ENCODE measurements at places on chromosomes 1 and 21.

DNA sequence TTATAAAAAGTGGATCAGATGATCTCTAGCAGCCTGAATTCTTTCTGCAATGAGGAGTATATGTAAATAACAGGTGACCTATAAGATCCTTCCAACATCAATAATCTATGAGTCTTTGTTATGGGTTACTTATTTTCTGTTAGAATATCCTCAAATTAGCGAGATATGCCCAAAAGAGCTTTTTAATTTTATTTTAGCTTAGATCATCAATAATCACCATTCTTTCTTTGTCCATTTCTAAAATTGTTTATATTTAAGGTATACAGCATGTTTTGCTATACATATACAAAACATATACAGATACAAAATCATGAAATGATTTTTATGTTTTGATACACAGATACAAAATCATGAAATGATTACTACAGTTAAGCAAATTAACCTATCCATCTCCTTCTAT, 11.8 kb downstream of the RABGAP1L start:
- no peak for DNase-seq

GRCh38 chr1:88741413-88741812, 57.3 kb downstream of the PKN2 start:
- DNase-seq, result no peak

- no peak for DNase-seq
These were observed 23.2 kb upstream of the SLC2A1 start for GRCh38 chr1:42981871-42982270.

- DNase-seq, result no peak
These were observed 60.1 kb downstream of the ELK4 start for GRCh38 chr1:205571747-205572146.

DNA sequence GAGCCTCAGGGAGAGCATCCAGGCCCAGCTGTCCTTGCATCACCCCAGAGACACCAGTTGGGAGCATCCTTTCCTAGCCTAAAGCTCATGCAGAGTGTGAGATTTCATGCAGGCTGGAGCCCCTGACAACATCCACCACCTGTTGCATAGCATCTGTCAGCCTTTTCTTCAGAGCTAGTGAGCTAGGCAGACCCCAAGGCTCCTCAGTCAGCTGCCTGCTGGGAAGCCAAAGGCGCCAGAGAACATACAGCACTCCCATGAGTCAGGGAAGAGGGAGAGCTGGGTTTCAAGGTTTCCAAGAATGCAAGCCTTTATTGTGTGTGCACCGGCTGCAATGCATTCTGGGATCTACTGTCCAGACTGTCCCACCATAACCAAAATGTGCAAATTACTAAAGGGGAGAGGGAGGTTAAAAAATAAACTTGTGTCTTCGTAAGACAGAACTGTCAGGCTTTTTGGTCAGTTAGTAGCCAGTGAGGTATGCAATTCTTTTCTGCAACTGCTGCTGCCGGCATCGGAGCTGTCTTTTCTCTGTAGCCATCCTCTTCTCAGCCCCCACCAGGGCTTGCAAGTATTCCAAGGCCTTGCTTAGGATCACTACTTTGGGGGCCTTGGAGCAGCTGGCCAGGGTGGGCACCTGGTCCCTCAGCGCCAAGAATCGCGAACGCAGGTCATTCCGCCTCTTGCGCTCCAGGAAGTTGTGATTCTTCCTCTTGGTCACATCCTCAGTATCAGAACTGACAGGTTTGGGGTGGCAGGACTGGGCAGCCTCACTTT, 4.6 kb downstream of the MYCL start:
- DNase-seq, result no peak

DNA sequence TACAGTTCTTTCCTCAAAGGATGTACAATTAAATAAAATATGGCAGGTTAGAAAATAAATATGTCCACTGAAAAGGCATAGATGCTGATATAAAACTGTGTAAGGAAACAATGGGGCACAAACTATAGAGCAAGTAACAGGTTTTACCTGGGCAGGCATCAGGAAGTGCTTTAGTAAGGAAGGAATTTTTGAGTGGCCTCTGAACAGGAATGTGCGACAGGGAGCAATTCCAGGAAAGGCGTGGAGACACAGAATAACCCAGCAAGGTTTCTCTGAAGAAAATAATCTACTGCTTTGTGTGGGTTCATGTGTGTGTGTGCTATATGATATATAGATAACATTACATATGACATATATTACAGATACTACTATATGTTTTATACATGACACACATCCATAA, 128.4 kb downstream of the RGS21 start:
- DNase-seq, result no peak

DNA sequence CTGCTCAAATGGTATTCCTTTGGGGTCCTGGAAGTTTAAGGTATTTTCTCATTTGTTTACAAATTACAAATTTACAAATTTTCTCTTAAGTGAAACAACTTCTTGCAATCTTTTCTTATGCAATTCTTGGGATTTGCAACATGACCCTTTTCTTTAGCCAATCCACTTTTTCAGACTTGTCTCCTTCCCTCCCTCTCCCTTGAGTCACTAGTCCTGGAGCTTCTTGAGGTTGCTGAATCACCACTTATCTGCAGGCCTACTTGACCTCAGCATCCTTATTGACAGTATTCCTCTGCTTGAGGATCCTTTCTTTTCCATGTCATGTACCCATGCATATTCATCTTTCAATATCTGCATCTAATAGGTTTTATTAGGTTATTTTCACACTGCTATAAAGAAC, 302.8 kb upstream of the ADAMTS5 start:
- no peak for DNase-seq

- DNase-seq, result no peak
These were observed 801 bp upstream of the GORAB start for GRCh38 chr1:170530972-170531757.

Data from naive B cell (primary cell).